Left renal cortex interstitium (tissue), 4 donors: ENCODE measurements at places on chromosomes 3 and 15. TPM values are rescaled to one million over a fixed set of nuclear protein-coding genes. Genes with fewer than 3 reads are reported as not detected.

Gene PCLAF
- 59.2 TPM for polyA plus RNA-seq

Gene THPO
- 2.7 TPM for polyA plus RNA-seq

Gene STRIT1
- polyA plus RNA-seq = 0.93 TPM

Gene CELF6
- polyA plus RNA-seq = 3.1 TPM

Gene FANCD2OS
- not detected for polyA plus RNA-seq

Gene KIF7
- 15.4 TPM for polyA plus RNA-seq

Gene TRIM42
- not detected for polyA plus RNA-seq

Gene SLC24A5
- 0.41 TPM for polyA plus RNA-seq

Gene PLA2G4D
- not detected for polyA plus RNA-seq

Gene KLHDC8B
- polyA plus RNA-seq = 48.2 TPM

Gene OR5K2
- 0.98 TPM for polyA plus RNA-seq

Gene GPR171
- polyA plus RNA-seq = 0.33 TPM

Gene MUC4
- polyA plus RNA-seq = 2.4 TPM

Gene ACOX2
- polyA plus RNA-seq = 34.9 TPM

Gene CLDN1
- polyA plus RNA-seq = 67.0 TPM

Gene CYP1A2
- polyA plus RNA-seq = 0.25 TPM

Gene KLF15
- 8.8 TPM for polyA plus RNA-seq

Gene ACTRT3
- polyA plus RNA-seq = 4.3 TPM

Gene SHC4
- 2.6 TPM for polyA plus RNA-seq

Gene GPR62
- polyA plus RNA-seq = 0.83 TPM

Gene RHOV
- 2.3 TPM for polyA plus RNA-seq

Gene APH1B
- polyA plus RNA-seq = 17.8 TPM

Gene BOC
- polyA plus RNA-seq = 32.8 TPM
